ENCODE measurements at places on chromosomes 11 and 22. TPM values are rescaled to one million over a fixed set of nuclear protein-coding genes. Genes with fewer than 3 reads are reported as not detected.
A peak's percentile ranks its signal among the peaks of the same experiment; 100 is the strongest.

GRCh38 chr11:83205608-83206185 is 12.2 kb downstream of the ANKRD42 start:
- no peaks in the 10 kb centered on the region for H3K4me1 ChIP-seq
- H3K27me3 ChIP-seq: no peaks in the 10 kb centered on the region
- H3K4me3 ChIP-seq: no peak overlapping the region
- DNase-seq: no peak

- no peak overlapping the region for H3K27ac ChIP-seq
- H3K36me3 ChIP-seq: no peaks in the 10 kb centered on the region
- H3K4me3 ChIP-seq: no peak overlapping the region
Observed at GRCh38 chr11:102974552-102975280, 19.2 kb upstream of the MMP13 start.

RAG2 gene
- not detected for total RNA-seq

DNA sequence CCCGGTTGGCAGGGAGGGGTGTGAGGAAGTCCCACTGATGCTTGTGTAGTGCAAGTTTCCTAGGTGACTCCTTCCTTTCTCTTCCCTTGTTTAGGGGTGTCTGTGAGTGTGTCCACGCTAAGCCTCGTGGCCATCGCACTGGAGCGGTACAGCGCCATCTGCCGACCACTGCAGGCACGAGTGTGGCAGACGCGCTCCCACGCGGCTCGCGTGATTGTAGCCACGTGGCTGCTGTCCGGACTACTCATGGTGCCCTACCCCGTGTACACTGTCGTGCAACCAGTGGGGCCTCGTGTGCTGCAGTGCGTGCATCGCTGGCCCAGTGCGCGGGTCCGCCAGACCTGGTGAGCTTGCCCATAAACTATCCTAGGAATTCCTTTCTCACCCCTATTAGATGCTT is 10.4 kb downstream of the CCKBR start:
- H3K4me3 ChIP-seq: no peak overlapping the region
- 0 out of 2 replicates have a peak, but pooled peaks cover 14% of the 10 kb centered on the region for H3K27me3 ChIP-seq
- DNase-seq: peak; percentile 58
- H3K36me3 ChIP-seq: no peaks in the 10 kb centered on the region

DNA sequence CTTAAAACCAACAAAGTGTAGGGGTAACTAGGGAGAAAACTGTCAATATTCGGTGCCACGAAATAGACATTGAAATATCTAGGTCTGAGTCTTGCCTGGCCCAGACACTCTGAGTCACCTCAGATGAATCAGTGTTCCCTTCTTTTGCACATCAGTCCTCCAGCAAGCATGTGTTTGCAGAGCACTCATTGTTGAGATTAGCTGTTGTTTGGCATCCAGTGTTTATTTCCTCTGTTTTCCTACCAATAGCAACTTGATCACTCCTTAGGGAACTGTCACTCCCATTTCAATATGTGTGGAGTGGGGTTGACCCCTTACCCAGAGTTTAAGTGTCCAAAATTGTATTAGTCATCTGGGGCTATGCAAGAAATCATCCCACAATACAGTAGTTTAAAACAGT is 4.7 kb upstream of the ASCC2 start:
- peaks cover 8% of the 10 kb centered on the region for H3K4me1 ChIP-seq
- no peak for DNase-seq
- no peaks in the 10 kb centered on the region for H3K36me3 ChIP-seq

- H3K4me1 ChIP-seq: peaks cover 10% of the 10 kb centered on the region
- no peak for DNase-seq
- no peaks in the 10 kb centered on the region for H3K36me3 ChIP-seq
- no peaks in the 10 kb centered on the region for H3K27me3 ChIP-seq
- no peak overlapping the region for H3K4me3 ChIP-seq
Observed at GRCh38 chr11:33915526-33915925, 23.6 kb upstream of the LMO2 start.

DNA sequence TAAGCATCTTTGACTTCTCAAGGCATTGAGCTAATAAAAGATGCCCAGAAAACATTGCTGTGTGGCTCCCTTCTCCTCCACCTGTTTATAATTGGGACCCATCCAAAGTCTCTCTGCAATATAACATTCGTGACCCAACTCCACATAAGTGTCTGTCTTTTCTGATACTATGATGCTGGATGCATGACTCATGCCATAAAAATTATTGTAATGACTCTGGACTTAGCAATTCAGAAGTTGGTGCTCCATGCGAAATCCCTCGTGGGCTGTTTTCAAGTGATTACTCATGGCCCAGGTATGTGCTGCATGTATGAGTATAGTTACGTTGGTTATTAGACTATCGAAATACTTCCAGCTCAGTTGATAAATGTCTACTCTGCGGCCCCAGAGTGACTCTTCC is 11.7 kb downstream of the FJX1 start:
- no peaks in the 10 kb centered on the region for H3K4me1 ChIP-seq
- H3K4me3 ChIP-seq: no peak overlapping the region
- no peaks in the 10 kb centered on the region for H3K27me3 ChIP-seq

DNA sequence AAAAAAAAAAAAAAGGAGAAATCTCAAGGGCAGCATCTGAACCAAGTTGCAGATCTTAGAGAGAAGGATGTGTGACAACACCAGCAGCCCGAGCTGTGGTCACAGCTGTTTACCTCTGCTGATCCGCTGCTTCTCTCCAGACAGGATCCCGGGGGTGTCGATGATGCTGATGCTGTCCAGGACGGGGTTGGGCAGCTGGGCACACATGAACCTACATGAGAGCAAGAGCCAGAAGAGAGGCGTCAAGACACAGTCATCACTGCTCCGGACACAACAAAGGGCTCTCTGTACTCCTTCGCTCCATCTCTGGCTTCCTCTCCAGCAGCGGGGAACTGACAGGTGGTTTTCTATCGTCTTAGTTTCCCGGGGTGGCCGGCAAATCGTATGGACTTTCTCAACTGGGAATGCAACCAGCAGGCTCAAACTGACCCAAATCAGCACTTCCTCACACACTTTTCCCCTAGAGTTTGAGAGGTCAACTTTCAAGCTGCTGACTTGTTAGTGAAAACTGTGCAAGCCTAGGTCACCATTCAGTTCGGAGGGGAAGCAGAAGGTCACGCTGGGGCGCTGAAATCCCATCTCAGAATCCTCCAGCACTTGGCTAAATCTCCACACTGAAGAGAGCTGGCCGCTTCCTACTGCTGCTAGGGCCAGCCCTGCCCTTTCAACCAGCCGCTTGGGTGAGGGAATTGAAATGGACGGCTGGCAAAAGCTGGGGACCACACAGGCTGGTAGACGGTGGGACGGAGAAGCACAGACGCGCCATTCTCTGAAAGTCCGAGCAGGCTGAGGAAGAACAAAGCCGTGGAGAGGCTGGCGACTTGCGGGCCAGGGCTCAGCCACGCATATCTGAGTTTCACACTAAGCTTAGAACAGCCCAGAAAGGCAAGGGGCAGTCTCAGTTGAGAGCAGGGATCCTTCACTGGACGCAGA is 3.8 kb downstream of the EHD1 start:
- H3K4me1 ChIP-seq: peaks cover 13% of the 10 kb centered on the region
- no peaks in the 10 kb centered on the region for H3K36me3 ChIP-seq
- H3K4me3 ChIP-seq: no peak overlapping the region
- no peak overlapping the region for H3K27ac ChIP-seq
- peaks cover 5% of the 10 kb centered on the region for H3K27me3 ChIP-seq

TRIM22 gene
- 30.9 TPM for total RNA-seq

DNA sequence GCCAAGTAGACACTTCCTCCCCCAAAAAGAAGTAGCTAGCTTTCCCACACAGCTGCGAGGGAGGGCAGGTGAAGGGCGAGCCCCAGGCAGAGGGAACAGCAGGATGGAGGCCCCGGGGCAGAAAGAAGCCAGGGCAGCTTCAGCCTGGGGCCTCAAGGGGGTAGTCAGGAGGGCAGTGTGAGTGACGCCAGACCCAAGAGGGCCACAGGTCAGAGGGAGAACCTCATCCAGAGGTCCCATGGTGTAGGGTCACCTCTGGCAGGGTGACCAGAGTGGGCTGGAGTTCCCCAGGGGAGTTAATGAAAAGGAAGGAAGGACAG is 9.2 kb downstream of the PRR5 start:
- H3K4me1 ChIP-seq: no peaks in the 10 kb centered on the region
- no peak overlapping the region for H3K4me3 ChIP-seq
- no peaks in the 10 kb centered on the region for H3K36me3 ChIP-seq
- no peak for DNase-seq
- no peak overlapping the region for H3K27ac ChIP-seq

PRR33 gene
- total RNA-seq: not detected
